ENCODE measurements at places on chromosomes 1 and 21. TPM values are rescaled to one million over a fixed set of nuclear protein-coding genes. Genes with fewer than 3 reads are reported as not detected.

Gene FAM3B
- total RNA-seq: not detected

Gene NR1I3
- not detected for total RNA-seq

Gene FAM131C
- total RNA-seq: 3.7 TPM

Gene LCE1D
- total RNA-seq: not detected

Gene TUFT1
- total RNA-seq: 3.1 TPM

Gene CD53
- total RNA-seq: 13.2 TPM

Gene LRRC53
- not detected for total RNA-seq

Gene LCE6A
- total RNA-seq: not detected

Gene C1orf210
- not detected for total RNA-seq

- no peak for DNase-seq
These were observed 30.5 kb downstream of the FMO4 start for GRCh38 chr1:171344473-171344820.

DNA sequence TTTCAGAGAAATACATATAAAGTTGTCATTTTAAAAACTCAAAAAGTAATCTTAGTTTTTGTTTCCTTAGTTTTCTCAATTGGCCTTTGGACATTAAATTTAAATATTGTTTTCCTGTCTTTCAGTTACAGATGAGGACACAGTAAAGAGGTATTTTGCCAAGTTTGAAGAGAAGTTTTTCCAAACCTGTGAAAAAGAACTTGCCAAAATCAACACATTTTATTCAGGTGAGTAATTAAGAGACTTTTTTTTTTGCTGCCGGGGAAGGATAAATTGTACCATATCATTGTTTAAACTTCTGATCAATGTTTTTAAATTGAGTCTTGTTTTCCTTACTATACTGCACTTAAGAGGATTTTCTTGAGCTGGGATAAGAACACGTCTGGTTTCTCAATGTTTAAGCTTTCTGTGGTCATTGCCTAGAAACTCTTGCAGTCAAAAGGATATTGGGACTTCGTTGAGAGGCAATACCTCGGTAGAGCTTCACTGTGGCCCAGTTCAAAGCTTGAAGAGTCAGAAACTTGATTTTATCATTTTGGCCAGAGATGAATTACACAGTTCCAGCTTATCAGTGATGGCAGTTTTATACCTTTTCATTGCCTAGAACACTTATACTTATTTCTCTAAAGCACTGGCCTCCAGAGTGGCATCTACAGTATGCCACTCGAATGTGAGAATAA, 124.9 kb upstream of the KIAA1614 start:
- DNase-seq: no peak

DNA sequence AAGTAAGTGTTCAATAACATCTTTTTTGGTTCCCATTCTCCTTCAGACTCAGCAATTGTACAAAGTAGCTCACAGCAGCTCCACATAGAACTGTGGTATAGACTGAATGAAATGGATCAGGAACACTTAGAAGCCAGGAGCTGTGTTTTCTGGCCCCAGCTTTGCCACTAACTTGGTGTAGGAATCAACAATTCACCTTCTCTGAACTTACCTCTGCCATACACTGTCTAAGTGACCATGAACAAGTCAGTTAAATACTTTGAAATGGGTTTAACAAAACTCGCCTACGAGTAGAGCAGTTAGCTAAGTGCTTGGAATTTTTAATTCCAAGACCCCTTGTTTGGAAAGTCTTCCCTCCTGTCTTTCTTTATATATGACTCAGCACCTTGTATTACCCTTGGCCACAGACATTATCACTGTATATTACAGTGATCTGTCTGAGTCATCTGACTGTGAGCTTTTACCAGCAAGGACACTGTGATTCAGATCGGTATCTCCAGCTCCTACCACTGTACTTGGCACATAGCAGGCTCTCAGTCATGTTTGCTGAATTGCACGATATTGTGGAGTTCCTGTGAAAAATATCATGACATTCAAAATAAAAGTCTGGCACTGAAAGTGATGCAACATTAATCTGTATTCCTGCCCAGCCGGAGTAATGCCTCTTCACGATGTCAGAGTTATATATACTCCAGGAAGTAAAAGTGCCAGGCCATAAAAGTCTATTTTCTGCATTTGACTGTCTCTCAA, 101.7 kb upstream of the BEND5 start:
- no peak for DNase-seq

DNA sequence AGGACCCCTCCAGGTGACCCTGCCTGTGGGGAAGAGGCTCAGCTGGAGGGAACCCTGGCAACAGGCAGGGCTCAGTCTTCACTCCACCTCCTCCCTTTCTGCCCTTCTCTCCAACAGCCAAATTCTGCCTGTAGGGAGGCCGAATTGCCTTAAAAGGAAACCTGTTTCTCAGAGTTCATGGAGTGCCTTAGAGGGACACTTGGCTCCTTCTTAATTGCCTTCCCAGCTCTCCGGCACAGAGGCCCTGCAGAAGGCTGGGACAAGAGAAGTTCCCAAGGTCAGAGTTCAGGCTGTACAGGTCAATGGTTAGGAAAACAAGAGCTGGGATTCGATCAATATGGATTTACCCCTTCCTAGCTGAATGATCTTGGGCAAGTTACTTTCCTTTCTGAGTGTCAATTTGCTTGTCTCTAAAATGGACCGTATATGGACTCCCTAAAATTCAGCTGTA, 6.2 kb downstream of the CSRP1 start:
- DNase-seq: peak; percentile 42

DNA sequence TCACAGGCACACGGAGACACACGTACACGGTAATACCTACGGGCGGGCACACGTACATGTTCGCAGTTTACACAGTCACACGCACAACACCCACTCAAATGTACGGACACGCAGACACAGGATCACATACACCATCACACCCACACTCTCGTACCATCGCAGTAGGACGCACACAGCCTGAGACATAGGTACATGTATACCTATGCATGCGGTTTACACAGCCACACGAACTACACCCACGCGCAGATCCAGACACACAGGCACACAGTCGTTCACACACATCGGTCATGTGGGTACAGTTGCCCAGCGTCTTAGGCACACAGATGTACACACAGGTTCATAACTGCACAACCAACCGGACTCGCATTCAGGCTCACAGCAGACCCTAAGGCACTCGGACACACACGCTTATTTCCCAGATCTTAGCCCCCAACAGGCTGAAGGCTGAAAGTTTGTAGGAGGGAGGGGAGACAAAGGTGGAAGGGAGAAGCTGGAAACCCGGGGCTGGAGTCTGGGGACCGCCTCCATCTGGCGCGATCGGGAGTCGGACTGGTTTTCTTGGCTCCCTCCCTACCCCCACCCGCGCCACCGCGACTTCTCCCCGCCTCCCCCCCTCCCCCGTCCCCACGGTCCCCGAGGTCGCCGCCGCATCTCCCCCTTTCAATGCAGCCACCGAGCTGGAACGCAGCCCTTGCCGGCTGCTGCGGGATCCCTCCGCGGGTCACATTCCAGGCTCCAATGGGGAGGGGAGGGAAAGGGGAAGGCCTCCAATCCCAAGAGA, 51.9 kb upstream of the SYNC start:
- DNase-seq: no peak

GRCh38 chr1:48200166-48200900, 22.2 kb upstream of the SLC5A9 start:
- DNase-seq: no peak

DNA sequence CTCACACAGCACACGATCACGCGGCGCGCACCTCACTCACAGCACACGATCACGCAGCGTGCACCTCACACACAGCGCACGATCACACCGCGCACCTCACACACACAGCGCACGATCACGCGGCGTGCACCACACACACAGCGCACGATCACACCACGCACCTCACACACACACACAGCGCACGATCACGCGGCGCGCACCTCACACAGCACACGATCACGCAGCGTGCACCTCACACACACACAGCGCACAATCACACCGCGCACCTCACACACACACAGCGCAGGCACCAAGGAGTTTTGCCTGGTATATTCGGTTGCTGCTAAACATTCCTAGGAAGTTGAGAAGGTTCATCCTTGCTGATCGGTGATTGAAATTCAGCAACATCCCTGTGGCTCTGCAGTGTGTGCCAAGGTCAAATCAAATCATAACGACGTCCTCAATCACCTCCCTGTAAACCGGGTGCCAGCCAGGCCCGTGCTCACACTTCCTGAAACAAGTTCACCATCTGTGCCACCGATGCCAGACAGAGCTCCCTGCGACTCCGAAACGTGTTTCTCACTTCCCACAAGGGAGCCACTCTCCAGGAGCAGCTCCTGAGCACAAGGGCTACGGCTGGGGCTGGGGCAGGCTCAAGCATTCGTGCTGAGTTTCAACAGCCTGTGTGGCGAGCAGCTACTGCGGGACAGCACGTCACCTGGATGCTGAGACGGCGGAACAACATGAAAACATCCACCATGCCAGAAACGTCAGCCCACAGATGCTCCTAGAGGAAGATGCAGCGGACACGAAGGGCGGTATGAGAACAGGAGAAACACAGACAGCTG, 30.2 kb downstream of the WDR4 start:
- peak; percentile 13 for DNase-seq

DNA sequence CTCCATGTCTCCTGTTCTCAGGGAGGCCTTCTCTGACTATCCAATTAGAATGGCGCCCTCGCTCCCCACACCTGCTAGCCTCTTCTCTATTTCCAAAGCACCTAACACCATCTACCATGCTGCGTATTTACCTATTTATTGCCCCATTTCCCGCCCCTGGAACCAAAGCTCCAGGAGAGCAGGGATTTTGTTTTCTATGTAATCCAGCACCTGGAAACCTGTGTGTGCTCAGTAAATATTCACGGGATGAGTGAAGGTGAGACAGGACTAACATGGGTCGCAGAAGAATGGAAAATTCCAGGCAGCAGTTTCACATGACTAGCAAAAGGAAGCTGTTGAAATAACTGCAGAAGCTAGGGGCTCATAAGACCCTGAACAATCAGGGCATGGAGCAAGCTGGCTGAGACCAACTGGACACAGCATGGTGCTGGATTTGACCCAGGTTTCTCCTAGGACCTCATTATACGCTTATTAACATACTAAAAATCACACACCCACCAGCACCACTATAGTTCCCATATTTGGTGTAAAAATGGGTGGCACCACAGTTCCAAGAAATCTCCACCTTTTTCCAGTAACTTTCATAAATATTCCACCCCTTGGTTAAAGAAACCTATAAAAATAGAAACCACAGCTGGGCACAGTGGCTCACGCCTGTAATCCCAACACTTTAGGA, 15.1 kb upstream of the TENT5B start:
- DNase-seq: no peak

DNA sequence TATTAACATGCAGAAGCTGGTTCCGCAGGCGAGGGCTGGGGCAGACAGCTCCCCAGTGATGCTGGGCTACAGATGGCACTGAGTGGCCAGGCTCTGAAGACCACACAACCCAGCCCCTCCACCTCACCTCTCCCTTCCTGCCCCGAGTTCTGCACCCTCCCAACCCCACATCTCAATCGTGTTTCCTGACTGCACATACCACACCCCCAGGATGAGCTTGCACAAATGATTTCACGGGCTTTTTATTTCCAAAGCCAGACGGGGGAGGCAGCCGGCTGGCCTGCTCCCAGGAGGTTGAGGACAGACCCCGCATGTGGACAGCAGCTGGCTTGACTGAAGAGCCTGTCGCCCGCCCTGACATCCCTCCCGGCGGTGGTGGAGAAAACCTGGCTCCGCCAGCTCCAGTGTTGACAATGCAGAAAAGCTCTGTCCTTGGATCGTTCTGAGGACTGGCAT, 21.4 kb upstream of the ALDH4A1 start:
- DNase-seq: peak; percentile 59

GRCh38 chr21:46153247-46154154, 1.9 kb downstream of the FTCD start:
- peak; percentile 77 for DNase-seq

DNA sequence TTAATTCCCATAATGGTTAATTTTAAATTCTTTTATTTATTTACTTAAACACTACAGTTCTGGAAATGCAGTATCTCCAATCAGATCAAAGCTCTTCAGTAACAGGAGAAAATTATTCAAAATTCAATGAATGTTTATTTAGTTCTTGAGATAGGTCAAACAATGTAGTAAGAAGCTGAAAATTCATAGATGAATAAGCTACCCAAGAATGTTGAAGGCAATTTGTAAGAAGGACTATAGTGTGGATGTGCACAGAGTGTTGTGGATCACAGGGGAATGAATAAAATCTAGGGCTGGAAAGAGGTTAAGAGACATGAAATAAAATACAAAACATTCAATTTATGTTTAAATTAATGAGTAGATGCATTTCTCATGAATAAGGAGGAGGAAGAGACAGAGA, 72.0 kb downstream of the OLFM3 start:
- DNase-seq: no peak

DNA sequence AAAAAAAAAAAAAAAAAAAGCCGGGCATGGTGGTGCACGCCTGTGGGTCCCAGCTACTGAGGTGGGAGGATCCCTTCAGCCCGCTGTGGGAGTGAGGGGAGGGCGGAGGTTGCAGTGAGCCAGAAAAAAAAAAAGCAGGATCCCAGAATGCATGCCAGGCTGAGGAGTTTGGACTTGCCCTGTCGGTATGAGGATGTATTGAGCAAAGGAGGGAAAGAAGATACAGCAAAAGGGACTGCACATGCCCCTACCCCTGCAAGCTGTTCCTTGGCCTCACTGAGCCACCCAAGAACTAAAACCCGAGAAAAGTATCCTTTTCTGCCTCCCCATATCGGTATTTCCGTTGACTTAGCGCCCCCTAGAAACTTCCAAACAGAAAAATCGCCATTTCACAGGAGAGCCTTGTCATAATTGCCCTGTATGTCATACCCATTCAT, 1.3 kb upstream of the GPATCH4 start:
- no peak for DNase-seq

- DNase-seq: no peak
These were observed 56.8 kb upstream of the GNG12 start for GRCh38 chr1:67889953-67890567.

GRCh38 chr1:59856725-59857338, 42.1 kb downstream of the HOOK1 start:
- peak; percentile 31 for DNase-seq

DNA sequence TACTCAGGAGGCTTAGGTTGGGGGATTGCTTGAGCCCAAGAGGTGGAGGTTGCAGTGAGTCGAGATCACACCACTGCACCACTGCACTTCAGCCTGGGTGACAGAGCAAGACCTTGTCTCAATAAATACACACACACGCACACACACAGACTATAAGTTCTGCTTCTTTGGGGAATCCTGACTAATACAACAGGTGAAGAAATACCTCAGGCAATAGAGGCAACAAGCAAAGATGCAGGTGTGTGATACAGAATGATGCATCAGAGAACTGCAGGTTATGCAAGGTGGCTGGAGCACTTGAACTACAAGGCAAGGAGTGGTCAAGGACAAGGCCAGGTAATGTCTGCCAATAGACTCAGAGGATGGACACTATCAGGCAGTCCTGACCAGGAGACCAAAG, 117.6 kb upstream of the ZNF678 start:
- DNase-seq: no peak

GRCh38 chr1:225519166-225519863, 91.5 kb upstream of the LBR start:
- peak; percentile 51 for DNase-seq

- DNase-seq: no peak
These were observed 391.6 kb upstream of the VAMP3 start for GRCh38 chr1:7379441-7379971.
